Type B pancreatic cell (in vitro differentiated cells): ENCODE measurements at places on chromosomes 4 and X.

DNA sequence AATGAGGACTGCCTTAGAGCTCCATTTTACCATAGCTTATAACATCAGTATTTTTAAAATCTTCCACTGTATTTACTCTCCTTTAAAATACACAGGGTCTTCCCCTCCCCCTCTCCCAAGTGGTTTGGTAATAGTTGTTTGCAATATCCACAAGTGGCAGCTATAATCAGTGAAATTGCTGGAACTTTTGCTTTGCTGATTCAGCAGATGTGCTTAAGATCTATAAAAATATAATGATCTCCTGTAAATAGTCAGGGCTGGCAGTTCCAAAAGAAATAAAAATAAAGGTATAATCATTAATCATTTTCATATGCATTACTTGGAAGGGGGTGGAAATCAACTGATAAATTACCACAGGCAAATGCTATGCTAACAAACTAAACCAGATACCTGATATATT is 345.2 kb downstream of the KLHL13 start:
- no peak for DNase-seq

DNA sequence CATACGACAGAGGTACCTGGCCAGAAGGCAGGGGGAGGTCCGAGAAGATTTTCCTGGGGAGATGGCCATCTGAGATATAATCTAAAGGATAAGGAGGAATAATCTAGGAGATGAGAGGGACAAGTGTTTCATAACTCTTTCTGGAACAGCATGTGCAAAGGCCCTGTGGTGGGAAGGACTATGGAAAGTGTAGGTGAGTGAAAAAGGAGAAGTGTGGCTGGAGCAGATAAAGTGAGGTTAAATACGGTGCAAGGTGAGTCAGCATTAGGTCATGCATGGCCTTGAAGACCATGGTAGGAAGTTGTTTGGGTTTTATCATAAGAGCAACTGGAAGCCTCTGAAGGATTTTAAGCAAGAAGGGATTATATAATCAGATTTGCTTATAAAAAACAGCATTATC is 34.6 kb upstream of the MTM1 start:
- no peak for DNase-seq

DNA sequence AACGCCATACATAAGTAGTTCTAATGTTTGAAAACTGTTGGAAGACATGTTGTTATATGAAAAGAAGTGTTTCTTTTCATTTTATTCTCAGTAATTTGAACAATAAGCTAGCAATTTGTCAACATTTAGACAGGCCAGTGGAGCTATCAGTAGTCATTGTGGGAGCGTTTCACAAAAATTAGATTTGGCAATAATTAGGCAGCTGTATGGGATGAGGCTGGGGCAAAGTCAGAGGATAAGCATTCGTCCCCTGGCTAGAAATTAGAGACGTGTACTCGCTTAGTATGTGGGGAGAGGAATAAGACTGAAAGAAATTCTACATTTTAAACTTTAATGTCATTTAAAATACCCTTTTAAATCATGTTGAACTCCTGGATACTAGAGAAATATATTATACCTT is 70.6 kb downstream of the TMEM144 start:
- DNase-seq, result no peak

- DNase-seq, result no peak
These were observed 82.9 kb upstream of the TAB3 start for GRCh38 chrX:30971774-30972603.

DNA sequence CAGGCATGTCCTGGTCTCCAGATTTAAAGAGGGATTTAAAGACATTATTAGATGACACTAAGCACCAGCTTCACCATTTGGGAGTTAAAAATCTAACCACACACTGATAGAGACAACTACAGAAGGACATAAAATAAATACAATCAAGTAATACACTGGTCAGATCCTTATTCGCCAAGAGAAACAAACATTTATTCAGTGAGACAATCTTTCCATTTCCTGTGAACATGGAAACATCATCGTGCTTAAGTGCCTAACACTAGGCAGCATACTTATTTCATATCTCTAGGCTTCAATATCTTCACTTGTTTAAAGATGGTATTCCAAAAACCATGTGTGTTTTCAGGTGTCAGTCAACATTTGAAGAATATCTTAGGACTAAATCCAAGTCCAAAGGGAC is 103.6 kb downstream of the AREG start:
- DNase-seq, result no peak

DNA sequence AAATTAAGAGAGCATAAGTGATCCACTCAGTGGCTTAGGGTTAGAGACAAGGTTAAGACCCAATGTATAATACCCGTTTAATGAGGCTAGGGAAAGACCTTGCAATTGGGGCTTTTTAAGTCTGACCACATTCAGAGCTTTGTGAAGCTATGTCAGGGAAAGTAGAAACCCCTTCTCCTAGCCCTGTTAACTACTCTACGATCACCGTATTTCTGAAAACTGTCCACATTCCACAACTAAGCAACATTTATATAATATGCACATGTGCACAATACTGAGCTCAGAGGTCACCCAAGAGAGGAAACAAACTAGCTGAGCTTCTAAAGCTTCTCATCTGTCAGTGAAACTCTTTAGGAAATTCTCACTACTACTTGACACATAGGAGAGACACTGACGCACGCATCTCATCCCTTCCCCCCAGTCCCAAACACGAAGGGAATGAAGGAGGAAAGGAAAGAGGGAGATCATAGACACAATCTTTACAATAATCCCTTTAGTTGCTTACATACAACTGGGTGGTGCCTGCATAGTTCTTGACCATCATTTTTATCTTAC is 56.2 kb downstream of the METTL14 start:
- no peak for DNase-seq

- no peak for DNase-seq
These were observed 106.2 kb downstream of the FAM9B start for GRCh38 chrX:8927701-8928100.

GRCh38 chrX:50618788-50619558 is 148.3 kb upstream of the DGKK start:
- DNase-seq, result no peak

DNA sequence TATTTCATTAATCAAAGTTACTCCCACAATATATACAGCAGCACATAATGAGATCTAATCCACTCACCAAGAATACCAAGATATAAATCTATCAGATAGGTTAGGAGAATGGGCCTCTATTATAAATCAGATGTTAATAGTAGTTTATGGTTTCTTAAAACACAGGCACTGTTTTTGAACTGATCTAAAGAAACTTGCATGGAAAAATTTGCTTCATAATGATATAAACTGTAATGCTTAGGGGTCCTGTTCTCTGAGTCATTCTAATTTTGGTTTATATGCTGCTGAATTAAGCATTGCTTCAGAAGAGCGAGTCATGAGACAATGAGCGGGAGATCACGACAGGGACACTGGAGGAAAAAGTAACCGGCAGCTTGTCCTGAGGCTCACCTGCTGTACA is 113.3 kb upstream of the OTUD4 start:
- no peak for DNase-seq

- no peak for DNase-seq
These were observed 77.7 kb upstream of the C4orf50 start for GRCh38 chr4:6095897-6096296.

DNA sequence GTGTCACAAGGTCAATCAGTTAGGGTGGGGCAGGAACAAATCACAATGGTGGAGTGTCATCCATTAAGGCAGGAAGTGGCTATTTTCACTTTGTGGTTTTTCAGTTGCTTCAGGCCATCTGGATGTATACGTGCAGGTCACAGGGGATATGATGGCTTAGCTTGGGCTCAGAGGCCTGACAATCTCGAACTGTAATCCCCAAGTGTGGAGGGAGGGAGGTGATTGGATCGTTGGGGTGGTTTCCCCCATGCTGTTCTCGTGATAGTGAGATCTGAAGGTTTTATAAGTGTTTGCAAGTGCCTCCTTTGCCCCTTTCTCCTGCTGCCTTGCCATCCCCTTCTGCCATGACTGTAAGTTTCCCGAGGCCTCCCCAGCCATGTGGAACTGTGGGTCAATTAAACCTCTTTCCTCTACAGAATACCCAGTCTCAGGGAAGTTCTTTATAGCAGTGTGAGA is 36.7 kb upstream of the STS start:
- no peak for DNase-seq

DNA sequence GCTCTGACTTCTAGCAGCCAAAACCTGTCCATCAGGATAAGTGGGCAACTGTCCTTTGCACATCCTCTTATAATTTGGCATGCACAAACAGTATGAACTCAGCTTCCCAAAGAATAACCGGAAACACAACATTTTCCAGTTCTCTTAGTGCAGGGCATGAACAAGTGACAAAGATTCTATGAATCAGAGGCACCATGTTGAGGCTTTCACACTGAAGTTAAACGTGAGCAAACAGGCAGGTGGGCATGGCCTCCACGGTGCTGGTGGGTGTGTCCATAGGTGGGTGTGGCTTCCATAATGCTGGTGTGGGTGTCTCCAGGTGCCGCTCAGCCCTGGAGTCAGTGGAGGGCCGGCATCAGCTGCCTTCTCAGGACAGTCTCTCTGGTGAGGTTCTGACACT is 196.5 kb downstream of the SMIM20 start:
- no peak for DNase-seq

DNA sequence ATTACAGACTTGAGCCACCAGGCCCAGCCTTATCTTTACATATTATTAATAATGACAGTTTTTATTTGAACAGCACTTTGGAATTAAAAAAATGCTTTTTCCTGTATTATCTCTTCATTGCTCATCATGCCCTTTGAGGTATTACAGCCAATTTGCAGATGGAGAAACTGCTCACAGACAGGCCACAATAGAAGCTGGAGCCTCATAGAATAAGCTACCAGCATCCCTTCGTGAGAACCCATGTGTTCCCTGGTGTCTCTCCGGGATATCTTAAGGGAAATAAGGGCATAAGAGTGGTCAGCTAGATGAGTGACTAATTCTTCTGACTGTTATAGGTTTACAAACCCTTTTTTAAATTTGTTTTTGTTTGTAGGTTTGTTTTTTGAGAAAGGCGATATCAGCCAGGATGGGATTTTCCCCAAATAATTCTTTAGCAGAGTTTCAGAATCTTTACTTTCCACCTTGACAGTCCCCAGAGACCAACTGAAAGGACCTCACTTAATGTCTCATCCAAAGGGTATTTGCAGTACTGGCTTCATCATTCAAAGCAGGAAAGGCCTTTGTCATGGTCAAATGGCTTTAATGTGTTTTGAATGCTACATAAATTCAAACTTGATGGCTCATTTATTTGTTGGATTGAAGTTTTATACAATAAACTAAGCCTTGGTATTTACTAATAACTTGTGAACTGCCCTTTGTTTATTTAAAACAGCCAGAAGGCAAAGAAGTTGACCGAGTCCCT is 48.0 kb upstream of the SOD3 start:
- no peak for DNase-seq

- no peak for DNase-seq
These were observed 2.6 kb downstream of the PHKA2 start for GRCh38 chrX:18981124-18981807.

- no peak for DNase-seq
These were observed 117.1 kb downstream of the UNC5C start for GRCh38 chr4:95431678-95432077.

- DNase-seq, result no peak
These were observed 1523.7 kb downstream of the ARAP2 start for GRCh38 chr4:34720571-34720970.
